Brain pericyte (primary cell): ENCODE measurements at places on chromosomes 12 and 14.

DNA sequence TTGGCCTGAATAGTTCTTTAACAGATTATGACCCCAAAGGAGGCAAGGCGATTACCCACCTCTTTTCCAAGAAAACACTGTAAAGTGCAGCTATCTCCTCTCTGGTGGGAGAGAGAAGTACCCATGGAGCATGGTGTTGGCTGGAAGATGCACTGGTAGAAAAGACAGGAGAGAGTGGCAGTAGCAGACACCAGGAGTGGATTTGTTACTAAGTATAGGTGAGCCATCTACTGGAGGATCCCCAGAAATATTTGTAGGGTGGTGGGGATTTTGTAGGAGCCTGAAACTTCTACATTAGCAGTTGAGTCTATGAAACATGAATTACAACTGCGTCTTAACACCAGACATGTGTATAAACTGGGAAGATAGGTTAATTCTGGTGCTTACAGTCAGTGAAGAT is 148.0 kb downstream of the SLC38A4 start:
- no peak for DNase-seq

DNA sequence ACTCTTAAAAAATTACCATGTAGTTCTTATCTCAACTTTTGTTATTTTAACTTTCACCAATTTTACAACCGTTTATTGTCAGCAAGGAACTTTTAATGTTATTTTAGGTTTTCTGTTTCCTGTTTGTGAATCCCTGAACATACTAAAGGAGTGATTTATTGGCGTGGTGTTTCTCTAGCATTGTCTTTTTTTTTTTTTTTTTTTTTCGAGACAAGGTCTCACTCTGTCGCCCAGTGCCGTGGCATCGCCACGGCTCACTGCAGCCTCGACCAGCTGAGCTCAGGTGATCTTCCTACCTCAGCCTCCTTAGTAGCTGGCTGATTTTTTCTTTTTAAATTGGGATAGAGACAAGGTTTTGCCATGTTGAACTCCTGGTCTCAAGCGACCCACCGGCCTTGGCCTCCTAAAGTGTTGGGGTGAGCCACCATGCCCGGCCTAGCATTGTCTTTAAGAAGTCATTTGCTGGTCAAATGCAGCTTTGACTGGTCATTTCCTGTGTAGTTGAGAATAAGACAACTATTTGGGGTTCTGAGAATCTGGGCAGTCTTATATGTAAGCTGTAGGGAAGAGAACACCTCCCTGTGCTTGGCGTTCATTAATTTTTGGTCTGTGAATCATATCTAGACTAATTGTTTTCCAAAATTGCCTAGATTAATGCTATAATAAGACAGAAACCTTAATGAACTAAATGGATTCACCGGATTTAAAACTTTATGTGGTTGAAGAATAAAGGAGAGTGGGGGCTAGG is 2.1 kb downstream of the WASHC4 start:
- no peak for DNase-seq

- DNase-seq: no peak
These were observed 51.8 kb downstream of the SMUG1 start for GRCh38 chr12:54136844-54137580.

GRCh38 chr12:127081058-127081457 is 1185.9 kb upstream of the TMEM132C start:
- no peak for DNase-seq

DNA sequence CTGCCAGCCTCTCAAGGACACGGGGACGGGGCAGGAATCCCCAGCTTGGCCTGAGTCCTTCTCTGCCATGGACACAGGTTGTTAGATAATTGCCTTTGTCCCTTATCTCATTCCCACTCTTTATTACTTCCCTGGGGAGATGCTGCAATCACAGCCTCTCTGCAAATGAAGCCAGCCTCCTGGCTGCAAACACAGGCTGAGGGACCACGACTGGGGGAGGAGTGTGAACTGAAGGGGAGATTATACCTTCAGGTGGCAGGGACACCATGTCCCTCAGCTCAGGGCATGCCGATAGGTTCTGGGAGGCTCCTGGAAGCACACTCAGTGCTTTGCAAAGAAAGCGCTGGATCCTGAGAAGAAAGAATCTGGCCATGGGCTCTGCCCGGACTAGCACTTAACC is 16.1 kb upstream of the CHGA start:
- DNase-seq: no peak

GRCh38 chr14:45084946-45085346 is 1.0 kb downstream of the PRPF39 start:
- peak; percentile 5 for DNase-seq

DNA sequence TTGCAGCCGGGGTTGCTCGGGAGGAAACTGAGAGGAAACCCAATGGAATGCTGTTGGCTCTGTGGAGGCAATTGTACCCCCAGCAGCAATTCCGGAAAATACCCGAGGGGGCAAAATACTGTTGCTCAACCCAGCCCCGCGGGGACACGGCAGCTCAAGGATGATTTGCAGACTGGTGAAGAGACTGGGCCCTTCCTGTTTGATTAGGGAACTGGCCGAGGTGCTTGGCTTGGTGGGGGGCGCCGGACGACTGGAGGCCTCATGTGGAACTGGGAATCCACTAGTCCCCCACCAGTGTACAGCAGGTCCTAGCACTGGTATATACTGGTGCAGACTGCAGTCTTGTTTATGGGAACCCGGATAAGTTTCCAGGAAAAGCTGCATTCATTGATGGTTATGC is 10.3 kb upstream of the RNASE12 start:
- DNase-seq: no peak

DNA sequence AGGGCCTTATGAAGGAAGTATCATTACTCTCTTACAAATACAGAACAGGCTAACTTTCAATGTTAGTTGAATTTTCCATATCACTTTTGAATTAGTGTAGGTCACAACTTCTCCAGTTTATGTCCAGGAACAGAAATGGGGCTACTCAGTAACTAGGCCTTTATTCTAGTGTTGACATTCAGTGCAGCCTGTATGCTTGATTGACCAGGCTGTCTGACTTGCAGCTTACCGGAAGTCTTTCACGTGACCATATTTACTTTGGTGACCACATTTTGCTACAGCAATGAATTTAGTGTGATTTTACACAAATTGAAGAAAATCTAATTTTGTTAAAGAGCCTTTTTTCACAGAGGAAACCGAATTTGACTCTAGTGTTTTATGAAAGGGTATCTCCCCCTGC is 12.4 kb downstream of the MTERF2 start:
- no peak for DNase-seq

- no peak for DNase-seq
These were observed 3.8 kb downstream of the ENDOU start for GRCh38 chr12:47721431-47721973.

- no peak for DNase-seq
These were observed 473 bp upstream of the TMEM19 start for GRCh38 chr12:71685312-71685906.

DNA sequence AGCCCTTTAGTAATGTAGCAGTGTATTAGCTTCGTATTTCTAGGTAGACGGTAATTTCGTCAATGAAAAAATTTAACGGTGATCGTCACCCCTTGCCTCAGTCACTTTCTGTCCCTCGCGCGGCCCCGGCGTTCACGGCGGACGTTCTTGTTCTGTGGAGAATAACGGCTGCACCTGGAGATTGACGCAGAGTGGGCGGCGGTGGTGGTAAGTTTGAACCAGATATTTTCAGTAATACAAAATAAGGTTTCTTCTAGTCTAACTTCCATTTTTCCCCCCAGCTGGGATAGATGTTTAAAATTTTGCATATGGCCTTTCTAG is 341 bp downstream of the ZNF10 start:
- DNase-seq: no peak

DNA sequence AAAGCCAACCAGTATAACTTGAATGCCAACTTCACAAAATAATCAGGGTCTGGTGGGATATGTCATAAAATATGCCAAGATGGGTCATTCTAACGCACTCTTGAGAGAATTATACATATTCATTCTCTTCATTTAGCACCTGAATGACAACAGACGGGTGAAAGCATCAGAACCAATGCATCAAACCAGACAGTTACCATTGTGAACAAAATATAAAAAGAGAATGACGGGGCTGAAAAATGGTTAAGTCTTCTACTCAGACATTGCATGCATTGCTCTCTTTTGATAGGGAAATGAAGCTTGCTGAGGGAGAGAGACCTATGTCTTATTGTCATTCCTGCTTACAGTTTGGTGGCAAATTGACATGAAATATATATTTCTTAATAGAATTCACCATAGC is 702.1 kb downstream of the NOVA1 start:
- no peak for DNase-seq

DNA sequence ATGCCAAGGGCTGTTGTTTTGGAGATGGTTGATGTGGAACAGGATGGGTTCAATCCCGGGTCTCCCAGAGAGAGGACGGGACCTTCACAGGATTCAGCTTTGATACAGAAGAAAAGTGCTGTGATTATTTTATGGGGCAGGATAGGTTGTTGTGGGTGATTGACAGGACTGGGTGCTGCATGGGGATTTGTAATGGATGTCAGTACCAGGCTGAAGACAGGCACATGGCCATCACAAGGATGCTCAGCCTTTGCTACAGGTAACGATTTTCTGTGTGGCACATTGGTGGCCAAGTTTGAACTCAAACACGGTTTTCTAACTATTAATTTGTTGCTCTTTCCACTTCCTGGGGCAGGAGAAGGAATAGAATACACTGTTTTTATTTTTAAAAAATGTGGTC is 4.5 kb upstream of the GUCY2C start:
- DNase-seq: no peak

- no peak for DNase-seq
These were observed 9.9 kb downstream of the BMAL2 start for GRCh38 chr12:27342536-27342935.

- DNase-seq: no peak
These were observed 119.0 kb upstream of the RASSF8 start for GRCh38 chr12:25839470-25839869.

- DNase-seq: no peak
These were observed 35.6 kb upstream of the ITPR2 start for GRCh38 chr12:26868447-26869103.

DNA sequence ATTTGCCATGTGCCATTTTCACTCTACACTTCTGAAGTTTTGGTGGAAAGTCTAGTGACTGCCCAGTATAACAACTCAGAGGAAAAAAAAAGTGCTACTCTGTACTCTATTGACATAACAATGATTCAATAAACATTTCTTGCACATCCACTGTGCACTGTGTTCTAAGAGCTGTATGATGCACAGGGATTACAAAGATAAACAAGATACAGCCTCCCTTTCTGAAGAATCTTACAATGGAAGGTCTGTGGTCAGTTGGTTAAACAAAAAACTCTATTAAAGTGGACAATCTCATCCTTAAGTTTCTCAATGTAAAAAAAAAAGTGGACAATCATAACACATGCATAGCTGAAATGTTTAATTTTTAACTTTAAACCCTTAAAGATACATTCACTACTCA is 105.7 kb upstream of the RASSF8 start:
- DNase-seq: no peak

DNA sequence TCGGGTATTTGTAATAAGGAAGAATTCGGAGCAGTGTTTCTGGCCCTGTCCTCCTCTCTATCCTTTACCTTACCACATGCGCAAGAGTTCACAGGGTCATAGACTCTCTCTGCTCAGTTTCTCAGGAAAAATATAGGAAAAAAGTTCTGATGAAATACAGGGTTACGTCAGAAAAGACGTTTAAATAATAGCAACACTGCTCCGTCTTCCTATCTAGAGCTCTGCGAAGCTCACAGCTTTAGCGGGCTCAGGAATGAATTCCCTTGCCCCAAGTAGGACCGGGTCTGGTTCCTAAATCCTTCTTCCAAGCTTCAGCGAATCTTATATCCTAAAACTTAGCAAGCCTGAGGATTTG is 365 bp downstream of the CCDC59 start:
- no peak for DNase-seq

DNA sequence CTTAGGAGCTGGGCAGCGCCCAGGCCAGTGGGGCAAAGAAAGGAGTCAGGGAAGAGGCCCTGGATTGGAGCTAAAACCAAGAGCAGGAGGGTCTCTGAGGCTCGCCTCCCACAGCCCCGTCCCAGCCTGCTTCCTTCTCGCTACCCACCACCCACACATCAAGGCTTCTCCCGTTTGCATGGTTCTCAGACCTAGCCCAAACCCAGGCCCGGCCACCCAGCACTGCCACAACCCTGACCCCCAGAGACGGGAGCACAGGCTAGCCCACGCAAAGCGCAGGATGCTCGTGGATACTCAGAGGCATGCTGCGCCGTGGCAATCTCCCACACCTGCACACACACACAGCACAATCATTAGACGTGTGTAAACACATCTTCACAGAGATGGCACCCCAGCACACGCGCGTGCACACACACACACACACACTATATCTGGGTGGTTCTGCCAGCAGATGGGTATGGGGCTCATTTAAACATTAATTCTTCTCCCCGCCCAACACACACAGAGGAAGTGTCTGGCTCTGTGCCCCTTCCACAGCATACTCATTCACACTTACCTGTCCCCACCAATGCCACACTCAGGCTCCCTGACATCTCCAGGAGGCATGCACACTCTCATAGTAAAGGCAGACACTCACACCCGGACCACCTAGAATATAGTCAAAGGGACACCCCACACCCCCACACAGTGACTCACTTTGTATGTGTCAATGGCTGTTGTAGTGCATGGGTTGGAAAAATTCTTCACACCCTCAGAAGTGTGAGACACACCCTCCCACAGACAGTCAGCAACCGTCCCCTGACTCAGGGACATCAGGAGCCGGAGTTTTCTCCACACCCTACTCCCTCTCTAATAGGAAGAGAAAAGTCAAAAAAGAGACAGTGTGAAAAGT is 1.1 kb downstream of the CARMIL3 start:
- DNase-seq: no peak

GRCh38 chr12:28127455-28127854 is 62.8 kb upstream of the CCDC91 start:
- DNase-seq: no peak

DNA sequence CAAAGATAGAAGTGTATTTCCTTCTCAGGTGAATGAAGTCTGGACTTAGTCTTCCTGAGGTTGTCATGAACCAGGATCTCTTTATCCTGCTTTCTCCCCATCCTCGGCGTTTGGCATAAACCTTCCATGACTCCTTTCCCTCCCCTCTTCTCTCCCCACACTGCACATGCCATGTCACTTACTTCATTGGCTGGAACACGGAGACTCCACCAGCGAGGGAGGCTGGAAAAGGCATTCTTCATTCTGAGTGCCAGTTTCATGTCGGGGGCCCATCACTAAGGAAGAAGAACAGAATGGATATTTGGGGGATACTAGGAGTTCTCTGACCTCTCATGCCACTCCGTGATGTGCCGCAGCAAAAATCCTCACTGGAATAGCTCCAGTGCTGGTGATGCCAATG is 105.6 kb downstream of the VCPKMT start:
- DNase-seq: no peak

DNA sequence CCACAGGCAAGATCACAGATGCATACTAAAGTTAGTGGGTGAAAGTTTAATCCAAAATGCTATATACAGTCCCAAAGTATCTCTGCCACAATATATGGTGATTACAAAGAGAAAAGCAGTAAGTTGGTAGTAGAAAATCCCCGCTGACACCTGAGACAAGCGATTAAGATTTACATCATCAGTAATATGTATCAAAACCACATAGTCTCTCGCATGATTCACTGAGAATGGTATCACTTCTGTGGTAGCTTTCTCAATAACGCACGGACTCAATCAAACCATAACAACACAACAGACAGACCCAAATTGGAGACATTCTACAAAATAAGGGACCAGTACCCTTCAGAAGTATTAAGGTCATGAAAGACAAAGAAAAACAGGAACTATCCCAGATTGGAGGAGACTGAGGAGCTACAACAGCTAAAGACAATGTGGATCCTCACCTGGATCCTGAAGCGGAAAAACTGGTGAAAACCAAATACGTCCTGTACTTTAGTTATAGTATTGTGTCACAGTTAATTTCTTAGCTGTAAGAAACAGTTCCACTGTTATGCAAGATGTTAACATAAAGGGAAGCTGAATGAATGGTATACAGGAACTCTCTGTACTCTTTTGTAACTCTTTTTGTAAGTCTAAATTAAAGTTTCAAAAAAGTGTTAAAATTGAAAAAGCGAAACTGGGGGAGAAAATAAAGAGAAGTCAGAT is 51.0 kb downstream of the SPTLC2 start:
- DNase-seq: no peak
